ENCODE measurements at places on chromosomes 5 and 9.

DNA sequence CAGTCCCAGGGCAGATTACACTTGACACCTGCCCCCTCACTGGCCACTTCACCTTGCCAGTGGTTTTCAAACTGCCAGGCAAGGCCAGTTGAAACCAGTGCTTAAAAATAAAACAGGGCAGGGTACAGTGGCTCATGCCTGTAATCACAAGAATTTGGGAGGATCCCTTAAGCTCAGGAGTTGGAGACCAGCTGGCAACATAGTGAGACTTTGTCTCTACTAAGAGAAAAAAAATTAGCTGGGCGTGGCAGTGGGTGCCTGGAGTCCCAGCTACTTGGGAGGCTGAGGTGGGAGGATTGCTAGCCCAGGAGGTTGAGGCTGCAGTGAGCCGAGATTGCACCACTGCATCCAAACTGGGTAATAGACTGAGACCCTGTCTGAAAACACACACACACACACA is 58.1 kb downstream of the ROPN1L start:
- DNase-seq: no peak

GRCh38 chr9:31302620-31303418 is 1081.6 kb upstream of the ACO1 start:
- no peak for DNase-seq

- peak; percentile 50 for DNase-seq
Measured at GRCh38 chr9:70044490-70045307, 1.1 kb downstream of the MAMDC2 start.

GRCh38 chr5:37121465-37121864 is 127.7 kb downstream of the CPLANE1 start:
- no peak for DNase-seq

GRCh38 chr5:80054682-80055081 is 19.5 kb downstream of the THBS4 start:
- DNase-seq: no peak

GRCh38 chr9:107039542-107039941 is 176.6 kb downstream of the ZNF462 start:
- DNase-seq: no peak
